NCI-H2081 (cell line): ENCODE measurements at places on chromosomes 5 and 9.

DNA sequence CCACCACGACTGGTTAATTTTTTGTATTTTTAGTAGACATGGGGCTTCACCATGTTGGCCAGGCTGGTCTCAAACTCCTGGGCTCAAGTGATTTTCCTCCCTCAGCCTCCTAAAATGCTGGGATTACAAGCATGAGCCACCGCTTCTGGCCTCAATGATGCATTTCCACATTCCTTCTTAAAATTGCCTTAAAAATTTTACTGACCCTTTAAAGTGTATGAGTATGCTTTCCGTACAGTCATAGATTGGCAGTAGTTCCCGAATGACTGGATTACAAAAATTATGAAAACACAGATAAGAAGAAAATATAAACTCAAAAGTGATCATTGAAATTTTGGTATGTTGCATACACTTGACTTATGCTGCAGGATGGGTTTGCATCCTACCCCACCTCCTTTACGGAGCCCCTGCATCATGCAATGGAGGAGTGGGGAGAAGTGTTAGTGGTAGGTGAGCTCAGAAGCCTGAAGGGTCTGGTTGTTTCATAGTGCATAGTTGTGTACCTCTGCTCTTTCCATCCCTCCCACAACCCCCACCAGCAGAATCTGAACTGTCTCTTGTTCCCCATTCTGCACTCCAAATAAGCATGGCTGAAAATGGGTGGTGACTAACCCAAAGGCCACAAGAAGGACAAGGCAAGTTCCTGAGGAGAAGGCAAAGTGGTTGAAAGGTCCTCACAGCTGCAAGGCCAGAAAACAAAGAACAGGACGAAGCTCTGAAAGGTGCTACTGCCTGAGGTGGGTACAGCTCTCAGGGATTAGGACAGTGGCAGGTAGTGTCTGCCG lies 26.8 kb downstream of the ANKRD55 start:
- no peak for DNase-seq

GRCh38 chr9:74642376-74642775 lies 145.2 kb downstream of the RORB start:
- no peak for DNase-seq

DNA sequence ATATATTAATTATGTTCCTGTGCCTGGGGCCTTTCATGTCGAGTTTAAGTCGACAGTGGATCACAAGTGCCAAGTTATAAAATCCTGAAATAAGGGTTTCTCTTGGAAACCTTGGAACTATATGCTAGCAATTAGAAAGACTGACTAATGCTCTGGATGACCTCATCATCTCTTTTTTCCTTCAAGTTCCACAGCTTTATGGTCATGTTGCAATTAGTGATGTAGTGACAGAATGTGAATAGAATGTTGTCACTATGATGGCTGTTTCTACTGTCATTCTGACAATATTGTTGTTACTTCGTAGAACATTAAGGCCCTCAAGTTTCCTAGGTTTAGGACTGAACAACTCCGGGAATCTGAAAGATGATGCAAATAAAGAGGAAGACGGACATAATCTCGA lies 368.0 kb upstream of the SEMA6A start:
- no peak for DNase-seq

- DNase-seq = no peak
These were observed 179.4 kb upstream of the SPEF2 start for GRCh38 chr5:35438288-35438687.

- peak; percentile 58 for DNase-seq
These were observed 93.0 kb downstream of the YTHDC2 start for GRCh38 chr5:113606298-113607134.

GRCh38 chr9:108910402-108910801 lies 23.5 kb downstream of the ELP1 start:
- DNase-seq = no peak

GRCh38 chr5:17802256-17802655 lies 168.0 kb downstream of the TAF11L14 start:
- DNase-seq = peak; percentile 70

DNA sequence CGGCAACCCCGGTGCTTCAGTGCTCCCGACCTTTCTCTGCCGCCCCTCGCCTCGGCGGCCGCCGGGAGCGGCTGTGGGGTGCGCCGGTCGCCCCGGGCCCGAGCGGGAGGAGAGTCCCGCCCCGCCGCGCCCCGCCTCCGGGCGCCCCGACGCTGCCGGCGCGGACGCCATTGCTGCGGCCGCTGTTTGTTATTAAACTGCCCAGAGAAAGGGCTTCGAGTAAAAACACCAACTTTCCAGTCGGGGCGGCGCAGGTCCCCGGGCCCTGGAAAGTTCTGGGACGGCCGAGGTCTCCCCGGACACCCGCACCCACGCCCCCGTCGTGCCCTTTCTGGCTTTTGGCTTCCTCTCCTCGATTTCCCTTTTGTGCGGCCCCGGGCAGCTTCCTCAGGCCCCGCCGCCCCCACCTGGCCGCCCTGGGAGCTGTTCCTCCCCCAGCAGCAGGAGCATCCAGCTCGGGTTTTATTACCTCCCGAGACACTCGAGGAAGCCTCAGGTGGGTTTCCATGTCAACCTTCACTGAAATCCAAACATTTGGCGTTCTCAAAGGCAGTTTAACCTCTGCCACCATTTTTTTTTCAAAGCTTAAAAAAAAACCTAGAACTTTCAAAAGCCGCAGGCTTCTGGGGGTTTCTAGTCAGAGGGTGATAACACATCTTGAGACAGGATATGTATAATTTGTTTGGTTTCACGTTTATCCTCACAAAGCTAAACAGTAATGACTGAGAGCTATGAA lies 334.4 kb downstream of the CWC27 start:
- DNase-seq = peak; percentile 66

DNA sequence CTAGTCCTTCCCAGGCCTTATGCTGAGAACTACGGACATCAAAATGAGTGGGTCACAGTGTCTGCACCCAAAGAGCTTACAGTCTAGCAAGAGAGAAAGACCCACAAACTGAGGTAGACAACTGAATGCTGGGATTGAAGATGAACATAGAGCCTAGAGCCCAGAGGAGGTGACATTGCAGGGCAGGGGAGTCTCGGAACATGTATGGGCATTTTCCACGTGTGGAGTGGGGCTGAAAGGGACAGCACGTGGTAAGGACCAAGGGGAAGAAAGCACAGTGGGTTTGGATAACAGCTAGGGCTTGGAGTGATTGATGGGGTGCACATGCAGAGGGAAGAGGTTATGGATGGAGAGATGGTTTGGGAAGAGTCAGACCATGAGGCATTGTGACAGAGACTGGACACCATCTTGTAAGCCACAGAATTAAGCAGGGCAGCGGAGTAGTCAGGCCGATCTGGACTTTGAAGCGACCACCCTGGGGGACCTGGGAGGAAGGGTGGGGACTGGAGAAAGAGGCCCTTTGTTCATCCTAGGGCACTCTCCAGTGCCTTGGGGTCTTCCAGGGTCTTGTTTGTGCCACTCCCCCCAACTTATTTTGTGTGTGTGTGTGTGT lies 47.5 kb upstream of the SH3PXD2B start:
- no peak for DNase-seq

DNA sequence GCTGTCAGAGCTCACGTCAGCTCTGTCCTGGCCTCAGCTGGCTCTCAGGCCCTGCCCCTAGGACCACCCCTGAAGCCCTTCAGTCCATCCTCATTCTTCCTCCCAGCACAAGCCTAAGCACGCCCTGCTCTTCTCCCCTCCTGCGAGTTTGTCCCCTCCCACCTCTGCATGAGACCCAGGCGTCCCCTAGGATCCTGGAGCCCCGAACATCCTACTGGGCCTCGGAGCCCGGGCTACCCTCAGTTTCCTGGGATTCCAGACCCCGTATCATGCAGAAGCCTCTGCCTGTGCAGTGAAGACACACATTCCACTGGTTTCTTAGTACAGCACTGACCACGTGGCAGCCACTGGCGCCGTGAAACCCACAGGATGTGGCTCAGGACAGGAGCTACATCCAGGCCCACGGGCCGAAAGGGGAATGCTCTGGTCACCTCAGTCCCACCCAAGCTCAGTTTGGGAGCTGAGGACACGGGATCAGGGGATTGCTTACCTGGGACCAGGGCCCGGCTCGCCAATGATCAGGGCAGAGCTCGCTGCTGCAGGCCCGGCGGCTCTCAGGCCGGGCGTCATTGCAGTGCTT lies 64.2 kb downstream of the ZNF354C start:
- DNase-seq = no peak

- DNase-seq = no peak
These were observed 13.3 kb upstream of the SLC31A2 start for GRCh38 chr9:113137196-113138168.

- DNase-seq = no peak
These were observed 240.5 kb downstream of the GADD45G start for GRCh38 chr9:89845321-89845720.

GRCh38 chr5:179166886-179167841 lies 107.0 kb downstream of the ZNF354C start:
- no peak for DNase-seq

GRCh38 chr9:107295995-107296394 lies 12.9 kb downstream of the RAD23B start:
- no peak for DNase-seq

- DNase-seq = no peak
These were observed 437.7 kb downstream of the SEMA5A start for GRCh38 chr5:9108162-9108561.

DNA sequence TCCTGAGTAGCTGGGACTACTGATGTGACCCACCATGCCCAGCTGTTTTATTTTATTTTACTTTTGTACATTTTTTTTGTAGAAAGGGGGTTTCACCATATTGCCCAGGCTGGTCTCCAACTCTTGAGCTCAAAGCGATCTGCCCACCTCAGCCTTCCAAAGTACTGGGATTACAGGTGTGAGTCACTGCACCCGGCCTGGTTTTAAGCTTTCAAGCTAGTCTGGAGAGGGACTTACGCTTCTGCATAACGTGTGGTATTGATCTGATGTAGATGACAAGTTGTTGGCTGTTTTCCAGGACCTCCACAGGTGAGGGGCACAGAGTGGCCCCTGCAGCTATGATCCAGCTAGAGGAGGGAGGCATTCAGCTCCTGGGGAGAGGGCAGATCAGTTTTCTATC lies 6.8 kb upstream of the CCL21 start:
- no peak for DNase-seq

DNA sequence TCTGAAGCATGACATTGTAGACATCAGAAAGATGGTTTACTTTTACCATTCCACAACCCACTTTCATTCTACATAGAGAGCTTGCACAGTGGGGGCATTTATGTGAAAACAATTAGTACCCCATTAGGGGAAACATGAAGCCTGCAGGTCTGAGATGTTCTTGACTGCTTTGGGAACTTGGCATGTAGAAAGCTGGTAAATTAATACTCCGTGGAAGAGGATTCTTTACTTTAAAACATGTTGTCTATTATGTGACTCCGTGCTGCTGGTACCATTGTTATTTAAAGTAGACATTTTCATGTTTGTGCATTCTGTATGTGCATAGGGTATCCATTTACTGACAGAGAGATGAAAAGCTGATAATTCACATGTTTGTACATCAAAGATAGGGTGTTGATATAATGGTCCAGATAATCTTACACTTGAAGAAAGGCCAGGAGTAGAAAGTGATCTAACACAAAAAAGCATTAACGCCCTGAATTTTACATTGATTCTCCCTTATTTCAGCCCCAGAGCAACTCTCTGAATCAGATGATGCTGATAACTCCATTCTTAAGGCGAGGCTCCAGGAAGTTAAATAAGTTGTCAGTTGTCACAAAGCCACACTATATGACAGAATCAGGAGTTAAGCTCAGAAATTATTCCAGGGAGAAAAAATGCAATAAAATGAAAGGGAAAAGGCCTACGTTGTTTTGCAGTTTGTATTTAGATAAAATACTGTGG lies 50.1 kb upstream of the CD180 start:
- no peak for DNase-seq

GRCh38 chr9:36407122-36407723 lies 7.2 kb upstream of the RNF38 start:
- peak; percentile 78 for DNase-seq

DNA sequence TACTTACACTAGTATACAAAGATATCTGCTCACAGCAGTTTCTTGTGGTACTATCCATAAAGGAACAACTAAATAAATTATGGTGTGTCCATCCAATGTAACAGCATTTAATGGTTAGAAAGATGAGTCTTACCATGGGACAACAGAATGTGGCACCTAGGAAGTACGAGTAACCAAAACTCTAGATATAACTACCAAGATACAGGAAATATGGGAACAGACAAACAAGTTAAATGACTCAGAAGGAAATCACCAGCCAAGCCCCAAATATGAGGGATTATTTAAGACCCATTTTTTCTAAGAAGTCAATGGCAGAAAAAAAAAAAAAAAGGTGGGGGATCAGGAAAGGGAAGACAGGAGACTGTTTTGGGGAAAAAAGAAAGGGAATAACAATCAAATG lies 294.8 kb downstream of the PRELID2 start:
- no peak for DNase-seq

- DNase-seq = no peak
These were observed 115.4 kb upstream of the NTRK2 start for GRCh38 chr9:84554069-84554664.

DNA sequence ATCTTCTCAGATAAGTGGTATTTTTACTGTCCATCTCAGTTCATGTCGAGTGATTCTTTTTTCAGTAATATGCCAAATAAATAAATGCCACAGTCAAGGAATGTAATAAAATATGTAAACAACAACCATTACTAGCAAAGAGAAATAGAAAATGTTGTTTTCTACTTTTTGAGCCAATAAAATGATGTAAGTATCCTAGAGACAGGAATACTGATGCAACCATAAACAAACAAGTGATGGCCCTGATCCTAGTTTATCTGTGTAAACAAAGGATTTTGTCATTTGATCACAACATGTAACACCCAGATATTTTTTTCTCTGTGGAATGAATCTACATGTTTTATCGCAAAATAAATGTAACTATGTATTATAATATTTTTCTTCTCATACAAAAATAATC lies 1852.8 kb downstream of the EFNA5 start:
- DNase-seq = no peak

DNA sequence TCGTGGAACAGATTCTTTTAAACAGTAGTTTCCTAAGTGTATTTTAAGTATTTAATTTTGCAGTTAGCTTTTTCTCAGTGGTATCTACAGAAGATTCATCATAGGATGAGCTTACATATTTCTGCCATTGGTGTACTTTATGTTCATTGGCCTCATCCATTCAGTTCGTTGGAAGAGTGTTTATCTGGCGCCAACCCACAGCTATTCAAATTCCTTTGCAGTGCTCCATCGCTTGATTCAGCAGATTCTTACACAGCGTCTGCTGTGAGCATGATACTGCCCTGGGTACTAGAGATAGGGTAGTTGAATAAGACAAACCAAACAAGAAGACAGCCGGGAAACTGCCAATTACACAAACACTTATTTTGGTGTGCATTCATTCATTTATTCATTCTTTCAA lies 55.1 kb downstream of the NUP214 start:
- no peak for DNase-seq

- DNase-seq = no peak
These were observed 37.5 kb upstream of the DENND4C start for GRCh38 chr9:19193029-19193324.

DNA sequence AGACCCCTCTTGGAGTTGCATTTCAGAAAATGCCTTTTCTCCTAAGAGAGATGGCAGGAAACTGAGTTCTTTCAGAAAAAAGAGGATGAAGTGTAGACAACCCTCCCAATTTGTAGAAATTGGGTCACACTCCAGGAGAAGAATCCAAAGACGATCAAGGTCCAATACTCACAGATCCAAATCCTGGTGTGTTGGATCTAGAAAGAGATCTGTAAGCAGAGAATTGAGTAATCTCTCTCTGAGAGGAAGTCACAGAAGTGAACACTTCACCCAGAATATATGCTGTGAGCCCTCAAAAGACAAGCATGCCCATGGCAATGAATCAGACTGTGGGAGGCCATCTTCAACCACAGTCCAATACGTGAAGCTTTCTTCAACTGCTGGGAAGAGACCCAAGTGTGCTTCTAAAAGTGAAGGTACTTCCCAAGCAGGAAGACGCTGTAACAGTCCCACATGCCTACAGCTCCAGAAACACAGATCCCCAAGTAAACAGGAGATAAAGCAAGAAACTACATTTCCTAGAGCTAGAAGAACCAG lies 182.7 kb downstream of the SMC2 start:
- no peak for DNase-seq
